SK-N-DZ (cell line): ENCODE measurements at places on chromosomes 12 and 14.

- DNase-seq = no peak
Measured at GRCh38 chr14:74841230-74842207, 34.4 kb downstream of the PROX2 start.

DNA sequence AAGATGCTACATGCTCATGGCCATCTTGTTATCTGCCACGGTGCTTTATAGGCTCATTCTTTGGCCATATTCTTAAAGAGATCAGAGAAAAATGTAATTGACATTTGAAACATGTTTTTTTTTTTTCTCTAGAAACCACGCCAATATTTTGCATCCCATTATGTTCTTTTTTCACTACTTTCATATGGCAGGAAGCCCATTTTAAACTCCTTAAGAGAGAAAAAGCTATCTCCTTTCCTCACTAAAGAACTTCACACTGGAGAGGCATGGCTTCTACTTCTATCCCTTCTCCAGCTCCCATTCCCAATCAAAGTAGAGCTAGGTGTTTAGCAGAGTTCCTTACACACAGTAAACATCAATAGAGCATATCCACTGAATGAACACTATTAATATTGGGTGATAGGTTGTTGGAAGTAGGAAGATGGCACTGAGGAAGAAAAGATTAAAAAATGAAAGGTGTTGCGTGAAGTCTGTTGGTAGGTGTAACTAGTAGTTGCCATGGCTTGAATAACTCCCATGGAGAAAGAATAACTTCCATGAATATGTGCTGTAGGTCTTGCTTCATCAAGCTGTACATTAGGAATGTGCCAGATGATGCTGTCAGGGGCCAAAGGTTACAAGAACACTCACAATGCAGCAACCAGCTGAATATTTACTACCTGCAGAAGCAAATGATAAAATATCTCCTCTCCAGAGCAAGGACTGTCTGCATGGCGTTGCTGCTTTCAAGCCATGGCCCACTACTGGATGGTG lies 178.8 kb downstream of the STXBP6 start:
- no peak for DNase-seq

- DNase-seq = no peak
Measured at GRCh38 chr12:22380031-22380430, 45.5 kb upstream of the ST8SIA1 start.

- no peak for DNase-seq
Measured at GRCh38 chr12:106128585-106129328, 10.0 kb downstream of the NUAK1 start.

- DNase-seq = no peak
Measured at GRCh38 chr12:50061946-50062686, 4.7 kb downstream of the ASIC1 start.
